ENCODE measurements at places on chromosomes 16 and 17.

- DNase-seq, result no peak
These were observed 80.1 kb upstream of the TRAP1 start for GRCh38 chr16:3797473-3797872.

DNA sequence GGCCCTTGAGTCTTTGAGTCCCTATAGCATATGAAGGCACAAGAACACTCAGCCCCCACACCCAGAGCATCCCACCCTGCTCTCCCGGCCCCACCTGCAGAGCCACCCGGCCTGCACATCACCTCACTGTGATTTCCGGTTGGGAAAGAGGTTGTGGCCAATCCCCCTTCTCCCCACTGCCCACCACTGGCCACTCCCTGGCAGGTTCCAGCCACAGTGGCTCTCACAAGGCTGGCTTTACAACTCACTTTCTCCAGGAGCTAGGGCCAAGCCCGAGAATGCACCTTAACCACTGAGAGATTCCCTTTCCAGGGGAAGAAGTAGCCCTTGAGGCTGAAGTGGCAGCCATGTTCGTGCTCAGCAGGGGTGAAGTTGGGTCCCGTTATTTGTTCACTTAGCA is 123.9 kb downstream of the C16orf78 start:
- DNase-seq, result no peak

DNA sequence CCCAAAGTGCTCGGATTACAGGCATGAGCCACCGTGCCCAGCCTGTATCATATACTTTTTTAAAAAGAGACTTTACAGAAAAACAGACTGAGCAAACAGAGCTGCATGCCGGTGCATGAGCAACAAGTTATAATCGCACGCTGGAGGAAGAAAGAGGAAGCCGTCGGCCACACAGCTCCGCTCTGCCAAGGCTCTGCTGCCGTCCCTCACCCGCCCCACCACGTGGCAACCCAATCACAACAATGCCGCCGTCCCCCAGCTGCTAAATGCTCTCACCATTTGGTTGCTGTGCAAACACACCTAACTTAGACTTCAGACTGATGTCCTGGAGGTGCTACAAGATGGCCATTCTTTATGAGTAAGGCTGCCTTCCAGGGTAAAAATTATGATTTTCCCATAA is 83.5 kb downstream of the ADCY9 start:
- peak; percentile 52 for DNase-seq

DNA sequence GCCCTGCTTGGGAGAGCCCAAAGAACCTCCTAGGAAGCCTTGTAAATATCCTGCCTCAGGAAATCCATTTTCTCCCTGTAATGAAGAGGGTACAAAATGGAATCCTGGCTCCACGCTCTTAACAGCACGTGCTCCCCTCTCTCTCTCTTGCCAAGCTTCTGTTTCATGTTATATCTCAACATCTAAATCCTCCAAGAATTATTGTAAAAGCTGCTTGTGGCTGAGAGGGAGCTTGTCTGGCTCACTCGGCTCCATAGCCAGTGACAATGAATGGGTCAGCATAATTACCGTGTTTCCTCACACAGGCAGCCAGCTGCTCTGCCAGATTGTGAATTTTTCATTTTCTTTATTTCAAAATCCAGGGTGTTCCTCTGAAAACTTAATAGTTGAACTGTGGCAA is 317.8 kb downstream of the RBFOX1 start:
- no peak for DNase-seq

GRCh38 chr17:15408803-15409202 is 58.6 kb downstream of the CDRT4 start:
- DNase-seq, result no peak

All from IMR-90 (cell line).